Erythroblast (primary cell): ENCODE measurements at places on chromosomes 7 and 10.

- DNase-seq, result no peak
Measured at GRCh38 chr7:101651112-101651511, 22.0 kb upstream of the MYL10 start.

GRCh38 chr7:112150823-112151641 lies 55.2 kb downstream of the DOCK4 start:
- DNase-seq, result no peak

DNA sequence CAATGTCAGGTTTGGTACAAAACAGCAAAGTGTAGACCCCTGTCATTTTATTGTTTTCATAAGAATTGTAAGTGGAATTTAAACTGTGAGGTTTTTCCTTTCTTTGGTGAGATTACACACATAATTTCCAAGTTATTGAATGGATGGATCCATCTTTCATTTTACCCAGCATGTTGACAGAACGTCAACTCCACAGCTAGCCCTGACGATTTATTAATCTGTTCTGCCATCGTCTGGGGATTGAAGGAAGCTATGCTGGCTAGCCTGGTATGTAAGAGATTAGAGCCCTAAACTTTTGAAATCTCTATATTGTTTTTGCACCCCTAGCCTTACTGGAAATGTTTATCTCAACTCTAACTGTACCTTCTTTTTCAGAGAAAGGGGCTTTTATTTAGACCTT lies 8.6 kb downstream of the WNT16 start:
- peak; percentile 31 for DNase-seq

DNA sequence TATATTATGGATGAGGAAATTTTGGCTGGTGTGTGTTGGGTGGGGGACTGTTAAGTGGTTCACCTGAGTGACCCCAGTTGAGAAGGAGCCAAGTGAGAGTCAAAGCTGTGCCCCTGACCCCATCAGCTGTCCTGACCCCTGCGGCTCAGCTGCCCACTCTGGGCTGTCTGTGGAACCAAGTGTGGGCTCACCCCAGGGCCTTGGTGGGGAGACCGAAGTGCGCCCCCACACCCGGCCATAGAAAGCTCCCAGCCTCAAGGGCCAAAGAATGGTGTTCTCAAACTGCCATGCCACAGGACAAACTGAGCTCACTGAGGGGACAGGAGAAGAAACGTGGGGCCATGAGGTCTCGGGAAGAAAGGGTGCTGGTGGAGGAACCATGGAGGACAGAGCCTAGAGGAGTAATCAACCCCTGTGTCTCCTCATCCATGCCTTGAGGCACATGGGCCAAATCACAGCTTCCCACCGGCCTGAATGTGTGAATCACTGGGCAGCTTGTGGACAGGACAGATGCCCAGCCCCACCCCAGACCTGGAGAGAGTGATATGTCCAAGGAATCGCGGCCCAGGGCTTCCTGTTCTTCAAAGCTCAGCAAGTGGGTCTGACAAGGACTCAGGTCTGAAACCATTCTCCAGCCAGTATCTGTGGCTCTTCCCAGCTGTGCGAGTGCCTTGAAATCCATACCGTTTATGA lies 86.2 kb upstream of the CACUL1 start:
- DNase-seq, result no peak

GRCh38 chr7:105454095-105454747 lies 65.5 kb upstream of the SRPK2 start:
- DNase-seq, result no peak

- DNase-seq, result no peak
Measured at GRCh38 chr7:66575398-66575797, 53.3 kb upstream of the KCTD7 start.

GRCh38 chr10:91694170-91694794 lies 61.4 kb upstream of the PPP1R3C start:
- DNase-seq, result peak; percentile 69

DNA sequence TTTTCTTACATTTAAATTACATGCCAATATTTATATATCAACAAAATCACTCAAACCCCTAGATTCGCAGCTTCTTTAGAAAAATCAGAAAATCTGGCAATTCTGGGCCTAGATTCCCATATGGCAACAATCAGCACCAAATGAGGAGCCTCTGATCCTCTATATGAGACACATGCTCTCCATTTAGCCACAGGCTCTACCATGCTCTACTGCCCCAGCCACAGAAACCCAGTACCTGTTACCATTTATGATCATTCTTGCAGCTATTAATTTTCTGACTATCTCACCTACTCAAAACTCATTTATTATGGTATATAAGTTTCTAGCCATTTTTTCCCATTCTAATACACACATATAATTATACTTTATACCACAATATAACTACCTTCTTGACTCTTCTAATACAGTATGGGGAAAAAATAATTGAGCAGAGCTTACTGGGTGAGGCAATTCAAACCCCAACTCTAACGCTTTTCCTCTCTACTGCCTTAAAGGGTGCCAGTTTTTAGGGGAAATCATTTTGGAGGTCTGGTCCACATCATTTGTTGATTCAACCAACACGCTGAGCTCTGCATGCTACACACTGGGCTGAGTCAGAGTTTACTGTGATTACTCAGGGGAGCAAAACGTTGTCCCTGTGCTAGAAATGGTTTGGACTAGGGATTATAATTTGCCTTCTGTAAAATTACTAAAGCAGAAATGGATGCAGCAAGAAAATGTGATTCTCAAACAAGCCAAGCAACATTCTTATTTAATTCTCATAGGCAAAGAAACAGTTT lies 11.6 kb downstream of the PDLIM1 start:
- no peak for DNase-seq

DNA sequence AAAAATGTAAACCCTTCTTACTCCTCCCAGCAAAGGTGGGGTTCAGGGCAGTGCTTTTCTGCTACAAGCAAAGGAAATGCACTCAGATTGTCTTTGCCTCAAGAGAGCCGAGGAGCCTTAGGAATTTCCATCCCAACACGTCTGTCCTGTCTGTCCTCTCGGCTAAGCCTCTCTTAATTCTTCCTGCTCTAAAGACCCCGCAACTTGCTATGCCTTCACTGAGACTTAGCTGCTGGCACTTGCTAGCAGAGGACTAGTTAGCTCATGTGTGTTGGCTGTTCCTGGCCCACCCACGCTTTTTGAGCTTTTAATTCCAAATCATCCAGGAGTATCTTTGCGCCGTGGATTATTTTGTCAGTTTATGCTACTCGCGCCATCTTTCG lies 481 bp upstream of the NPM3 start:
- DNase-seq, result no peak

DNA sequence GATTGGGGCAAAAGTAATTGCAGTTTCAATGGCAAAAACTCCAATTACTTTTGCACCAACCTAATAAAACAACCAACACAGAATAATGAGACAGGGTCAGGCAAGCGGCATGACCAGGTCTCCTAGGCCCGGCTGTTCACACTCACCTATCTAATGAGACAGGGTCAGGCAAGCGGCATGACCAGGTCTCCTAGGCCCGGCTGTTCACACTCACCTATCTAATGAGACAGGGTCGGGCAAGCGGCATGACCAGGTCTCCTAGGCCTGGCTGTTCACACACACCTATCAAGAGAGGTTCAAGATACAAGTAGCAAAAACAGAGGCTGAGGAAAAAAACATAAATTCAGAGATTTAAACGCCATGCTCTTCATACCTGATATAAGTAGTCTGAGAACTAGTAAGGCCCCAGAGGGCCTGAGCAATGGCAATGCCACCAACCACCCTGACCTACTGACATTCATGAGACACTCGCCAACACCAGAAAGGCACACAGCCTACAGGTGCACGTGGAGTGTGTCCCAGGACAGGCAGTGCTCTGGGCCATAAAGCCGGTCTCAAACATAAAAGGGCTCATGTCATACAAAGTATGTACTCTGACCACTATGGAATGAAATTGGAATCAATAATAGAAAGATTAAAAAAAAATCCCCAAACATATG lies 40.6 kb upstream of the NCAPG2 start:
- DNase-seq, result no peak

DNA sequence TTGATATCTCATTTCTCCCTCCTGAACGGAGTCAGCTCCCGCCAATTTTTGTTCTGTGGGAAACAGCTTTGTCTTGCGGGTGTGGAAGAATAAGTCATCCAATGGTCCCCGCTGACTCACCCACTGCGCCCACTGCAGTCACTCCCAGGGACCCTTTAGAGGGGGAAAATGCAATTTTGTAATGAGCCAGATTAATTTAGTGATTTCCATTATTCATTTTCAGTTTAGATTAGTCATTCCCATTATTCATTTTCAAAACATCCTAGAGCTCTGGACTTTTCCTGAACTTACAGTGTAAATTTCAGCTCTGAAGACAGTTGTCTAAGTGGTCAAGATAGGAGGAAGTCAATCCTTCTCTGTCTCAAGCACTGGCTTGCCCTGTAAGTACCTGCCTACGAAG lies 154.9 kb upstream of the TMEM72 start:
- no peak for DNase-seq

DNA sequence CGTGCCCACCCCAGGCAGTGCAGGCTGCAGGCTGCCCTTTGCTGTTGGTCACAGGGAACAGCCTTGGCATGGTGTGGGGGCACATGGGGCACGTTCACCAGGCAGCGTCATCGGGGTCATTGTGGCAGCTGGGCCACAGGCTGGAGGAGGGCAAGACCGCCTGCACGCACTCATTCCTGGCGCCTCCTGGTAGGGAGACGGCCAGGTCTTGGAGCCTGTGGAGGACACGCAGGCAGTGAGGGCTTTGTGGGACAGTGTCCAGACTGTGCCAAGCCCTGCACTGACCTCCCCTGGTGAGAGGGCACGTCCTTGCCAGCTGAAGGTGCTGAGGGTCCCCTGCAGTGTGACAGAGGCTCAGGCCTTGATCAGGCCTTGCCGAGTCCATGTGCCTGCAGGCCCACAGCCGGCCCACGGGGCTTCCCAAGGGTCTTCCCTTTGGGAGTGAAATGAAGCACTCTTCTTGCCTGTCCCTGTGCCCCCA lies 76.4 kb downstream of the NKX6-2 start:
- no peak for DNase-seq

GRCh38 chr10:21976739-21977138 lies 26.8 kb downstream of the DNAJC1 start:
- no peak for DNase-seq

DNA sequence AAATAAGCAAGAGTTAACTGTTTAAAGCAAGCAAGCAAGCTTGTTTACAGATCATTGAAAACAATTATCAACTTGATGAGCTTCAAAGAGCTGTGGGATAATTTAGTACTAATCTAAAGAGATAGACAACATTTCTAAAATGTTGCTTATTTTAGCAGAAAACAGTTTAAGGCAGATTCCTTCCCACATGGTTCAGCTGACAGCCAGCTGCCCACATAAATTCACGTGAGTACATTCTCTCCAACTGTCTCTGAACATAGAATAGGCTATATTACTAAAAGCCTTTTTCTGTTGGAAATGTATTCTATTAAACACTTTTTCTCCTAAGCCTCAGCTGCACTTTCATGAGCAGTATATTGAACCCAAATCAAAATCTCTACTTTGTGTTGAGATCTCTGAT lies 174.1 kb downstream of the LRRN3 start:
- DNase-seq, result no peak

GRCh38 chr10:133027482-133027881 lies 60.2 kb upstream of the ADGRA1 start:
- DNase-seq, result no peak

DNA sequence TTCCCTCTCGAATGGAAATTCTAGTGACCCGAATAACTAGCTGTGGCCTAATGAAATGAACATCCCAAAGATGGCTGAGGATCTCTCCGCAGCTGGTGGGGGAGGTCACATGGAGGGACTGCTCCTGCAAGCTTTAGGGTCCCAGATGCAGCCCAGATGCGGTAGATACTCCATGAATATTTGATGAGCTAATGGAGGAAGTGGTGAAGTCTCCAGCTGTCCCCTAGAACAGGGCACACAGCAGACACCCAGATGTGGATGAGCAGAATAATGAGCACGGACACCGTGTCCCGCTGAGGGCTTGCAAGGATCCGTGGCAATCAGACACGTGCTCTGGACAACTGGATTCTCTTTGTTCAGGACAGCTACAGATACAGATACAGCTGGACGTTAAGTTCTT lies 59.2 kb downstream of the DENND2A start:
- DNase-seq, result no peak

GRCh38 chr7:30436046-30436445 lies 42.5 kb downstream of the NOD1 start:
- DNase-seq, result no peak

DNA sequence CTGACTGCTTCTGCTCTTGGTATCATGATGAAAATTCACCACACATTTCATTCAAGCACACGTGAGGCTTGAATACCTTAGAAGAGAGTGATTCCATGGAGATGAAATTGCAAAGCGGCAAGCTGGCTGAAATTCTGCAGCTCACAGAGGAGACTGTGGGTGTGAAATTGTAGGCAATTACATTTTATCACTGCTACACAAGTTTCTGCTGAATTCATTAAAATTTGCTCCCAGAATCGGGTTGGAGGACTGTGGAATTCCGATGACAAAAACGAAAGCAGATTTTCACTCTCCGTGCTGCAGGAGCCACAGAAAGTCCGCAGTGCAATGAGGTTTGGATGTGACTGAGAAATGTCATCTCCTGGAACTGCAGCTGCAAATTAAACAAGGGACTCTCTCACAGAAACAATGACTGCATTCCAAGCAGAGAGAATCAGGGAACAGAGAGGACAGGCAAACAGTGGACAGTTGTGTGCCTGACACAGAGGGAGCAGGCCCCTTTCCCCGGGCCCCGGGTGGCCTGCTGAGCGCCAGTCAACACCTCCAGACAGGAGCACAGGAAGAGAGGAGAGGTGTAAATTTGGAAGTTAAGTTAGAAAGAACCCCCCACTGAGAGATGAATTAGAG lies 109.1 kb downstream of the C10orf90 start:
- DNase-seq, result no peak

GRCh38 chr10:81969136-81969535 lies 94.1 kb downstream of the NRG3 start:
- DNase-seq, result no peak
